Renal cortical epithelial cell (primary cell): ENCODE measurements at places on chromosomes 7 and 10. TPM values are rescaled to one million over a fixed set of nuclear protein-coding genes. Genes with fewer than 3 reads are reported as not detected.

The PPP1R17 gene
- total RNA-seq, result not detected in 2 replicates

The TMEM184A gene
- 2.6 and 4.3 TPM in 2 replicates for total RNA-seq

The CHST15 gene
- 33.7 and 38.3 TPM in 2 replicates for total RNA-seq

The AFAP1L2 gene
- 40.1 and 71.4 TPM in 2 replicates for total RNA-seq

The VAX1 gene
- total RNA-seq, result not detected in 2 replicates

The MAP3K8 gene
- total RNA-seq, result 2.1 and 10.9 TPM in 2 replicates

The NANOS1 gene
- 1.0 and 2.5 TPM in 2 replicates for total RNA-seq

The CYP2C19 gene
- 0.05 TPM in 1 of 2 replicates, not detected in the other for total RNA-seq
